ENCODE measurements at places on chromosomes 11 and 22.

DNA sequence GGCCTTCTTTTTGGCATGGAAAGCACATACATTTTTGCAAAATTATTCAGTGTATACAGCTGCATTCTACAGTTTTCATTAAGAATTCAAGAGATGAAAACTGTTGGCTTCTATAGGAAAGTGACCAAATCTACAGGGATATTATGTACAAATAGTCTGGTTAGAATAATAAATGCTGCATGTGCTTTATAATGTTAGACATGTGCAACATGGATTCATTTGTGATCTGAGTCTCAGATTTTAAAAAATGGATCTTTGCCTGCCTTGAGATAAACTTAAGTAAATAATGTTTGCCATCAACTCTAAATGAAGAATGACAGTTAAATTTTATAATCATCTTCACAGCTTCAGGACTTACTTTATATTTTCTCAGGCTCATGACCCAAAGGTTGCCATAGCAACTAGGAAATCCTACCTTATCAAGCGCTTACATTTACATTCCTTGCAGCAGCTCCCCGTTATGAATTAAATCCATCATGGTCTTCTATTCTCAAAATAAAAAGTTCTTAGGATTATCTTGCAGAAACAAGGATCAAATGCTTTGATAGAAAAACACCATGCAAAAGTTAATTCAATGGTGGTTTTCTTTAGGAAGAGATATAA, 200.2 kb downstream of the CADM1 start:
- DNase-seq, result no peak

- no peak for DNase-seq
Observed at GRCh38 chr11:134760299-134760698, 348.3 kb upstream of the B3GAT1 start.

GRCh38 chr11:15607361-15608036, 492.8 kb downstream of the INSC start:
- DNase-seq, result no peak

- DNase-seq, result no peak
Observed at GRCh38 chr11:690738-691633, 4.0 kb downstream of the DEAF1 start.

DNA sequence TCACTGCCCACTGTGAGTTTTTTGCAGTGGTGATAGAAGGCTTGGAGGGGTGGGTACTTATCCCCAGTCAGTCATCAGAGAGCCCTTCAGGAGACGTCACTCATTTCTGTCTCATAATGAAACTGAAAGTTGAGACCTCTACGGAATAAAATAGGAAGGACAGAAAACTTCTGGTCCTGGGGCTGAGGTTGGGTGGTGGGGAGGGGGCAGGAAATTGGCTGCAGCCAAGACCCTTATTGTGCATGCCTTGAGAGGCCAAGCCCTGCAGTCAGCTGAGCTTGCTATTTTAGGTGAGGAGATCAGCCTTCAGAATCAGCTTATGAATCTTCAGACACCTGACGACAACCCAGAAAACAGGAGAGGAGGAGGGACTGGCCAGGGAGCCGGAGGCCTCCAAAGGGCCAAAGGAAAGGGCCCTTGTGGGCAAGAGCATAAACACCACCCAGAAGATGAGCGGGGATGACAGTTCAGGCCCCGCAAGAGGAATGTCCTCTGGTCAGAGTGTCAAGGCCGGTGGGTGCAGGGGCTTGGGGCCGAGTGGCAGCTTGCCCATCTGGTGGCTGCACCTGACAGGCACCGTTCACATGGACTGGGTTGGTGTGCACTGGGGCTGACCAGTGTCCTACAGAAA, 17.9 kb upstream of the ADA2 start:
- no peak for DNase-seq

- DNase-seq, result no peak
Observed at GRCh38 chr11:102552020-102552419, 21.5 kb upstream of the MMP7 start.

Data from fibroblast of skin of left quadriceps (primary cell).